ENCODE measurements at places on chromosomes 2 and 18.

- no peak for DNase-seq
Measured at GRCh38 chr2:12465631-12466135, 251.1 kb upstream of the TRIB2 start.

DNA sequence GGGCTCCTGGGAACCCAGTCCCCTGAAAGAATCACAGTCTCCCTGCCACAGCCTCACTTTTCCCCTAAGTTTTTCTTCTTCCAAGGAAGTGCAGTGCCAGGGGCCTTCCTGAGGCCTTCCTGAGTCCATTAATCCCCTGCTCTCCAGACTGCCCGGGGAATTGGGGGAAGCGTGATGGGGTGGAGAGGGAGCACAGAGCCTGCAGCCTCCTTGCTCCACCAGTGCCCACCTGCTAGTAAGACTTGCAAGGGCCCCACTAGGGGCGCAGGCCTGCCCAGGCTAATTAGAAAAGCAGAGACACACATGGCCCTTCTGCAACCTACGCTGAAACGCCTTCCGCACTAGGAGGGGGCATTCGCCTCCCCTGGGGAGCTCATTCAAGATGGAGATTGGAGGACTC, 110.6 kb downstream of the MRO start:
- DNase-seq: no peak

- no peak for DNase-seq
Measured at GRCh38 chr2:238157506-238158017, 1.2 kb upstream of the ERFE start.

DNA sequence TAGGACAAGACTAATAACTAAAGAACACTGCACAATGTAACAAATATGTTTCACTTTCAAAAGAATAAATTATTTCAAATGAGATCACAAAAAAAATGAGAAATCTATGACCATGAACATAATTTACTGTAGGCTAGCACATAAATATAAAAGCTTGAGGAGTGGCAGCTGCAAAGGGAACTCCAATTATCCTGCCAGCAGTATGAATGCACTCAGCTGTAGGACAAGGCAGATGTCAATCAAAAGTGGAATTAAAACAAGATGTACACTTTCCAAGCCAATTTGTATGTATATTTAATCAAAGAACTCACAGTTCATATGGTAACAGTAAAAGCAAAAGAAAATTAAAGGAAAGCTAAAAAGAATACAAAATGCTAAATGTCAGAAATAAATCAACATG, 76.6 kb upstream of the NCKAP5 start:
- no peak for DNase-seq

GRCh38 chr2:579961-580360, 97.2 kb downstream of the TMEM18 start:
- DNase-seq: no peak

GRCh38 chr18:28040211-28040610, 136.7 kb downstream of the CDH2 start:
- DNase-seq: no peak

- DNase-seq: no peak
Measured at GRCh38 chr18:54109131-54109683, 115.3 kb downstream of the MBD2 start.

DNA sequence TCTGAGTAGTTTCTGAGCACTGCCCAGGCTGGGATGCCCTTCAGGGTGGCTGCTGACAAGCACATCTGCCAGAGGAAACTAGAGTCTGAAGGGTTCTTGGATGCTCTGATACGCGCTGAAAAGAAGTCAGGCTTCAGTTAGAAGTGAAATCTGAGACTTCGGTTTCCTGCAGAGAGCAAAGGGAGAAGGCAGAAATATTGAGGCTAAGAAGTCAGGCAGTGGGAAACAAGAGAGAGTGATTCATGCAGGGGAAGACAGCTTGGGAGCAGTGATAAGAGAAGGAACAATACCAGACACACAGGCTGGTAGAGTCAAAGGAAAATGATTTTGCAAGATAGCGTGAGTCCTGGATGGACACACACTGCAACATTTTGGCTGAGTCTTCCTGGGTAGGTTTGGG, 51.0 kb upstream of the BOD1L2 start:
- DNase-seq: no peak

- peak; percentile 23 for DNase-seq
Measured at GRCh38 chr2:170224692-170225294, 46.8 kb downstream of the MYO3B start.

DNA sequence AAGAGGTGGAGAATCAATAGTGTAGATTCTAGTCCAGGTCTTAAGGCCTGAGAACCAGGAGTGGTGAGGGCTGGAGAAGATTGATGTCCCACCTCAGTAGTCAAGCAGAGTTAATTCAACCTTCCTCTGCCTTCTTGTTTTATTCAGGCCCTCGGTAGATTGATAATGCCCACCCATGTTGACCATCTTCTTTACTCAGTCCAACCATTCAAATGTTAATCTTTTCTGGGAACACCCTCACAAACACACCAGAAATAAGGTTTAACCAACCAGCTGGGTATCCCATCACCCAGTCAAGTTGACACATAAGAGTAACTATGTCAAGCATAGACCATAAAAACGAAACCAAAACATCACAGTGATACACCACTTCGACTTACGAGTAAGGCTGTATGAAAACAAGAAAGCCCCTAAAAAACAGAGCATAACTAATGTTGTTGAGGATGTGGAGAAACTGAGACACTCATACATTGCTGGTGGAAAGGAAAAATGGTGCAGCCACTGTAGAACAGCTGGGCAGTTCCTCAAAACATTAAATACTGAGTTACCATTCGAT, 57.5 kb downstream of the SLC35F5 start:
- DNase-seq: no peak

GRCh38 chr2:124805060-124805459, 780.0 kb downstream of the CNTNAP5 start:
- no peak for DNase-seq

- DNase-seq: no peak
Measured at GRCh38 chr2:231050018-231050901, 6.4 kb upstream of the PSMD1 start.

- DNase-seq: no peak
Measured at GRCh38 chr2:181552808-181553207, 95.6 kb downstream of the ITGA4 start.

DNA sequence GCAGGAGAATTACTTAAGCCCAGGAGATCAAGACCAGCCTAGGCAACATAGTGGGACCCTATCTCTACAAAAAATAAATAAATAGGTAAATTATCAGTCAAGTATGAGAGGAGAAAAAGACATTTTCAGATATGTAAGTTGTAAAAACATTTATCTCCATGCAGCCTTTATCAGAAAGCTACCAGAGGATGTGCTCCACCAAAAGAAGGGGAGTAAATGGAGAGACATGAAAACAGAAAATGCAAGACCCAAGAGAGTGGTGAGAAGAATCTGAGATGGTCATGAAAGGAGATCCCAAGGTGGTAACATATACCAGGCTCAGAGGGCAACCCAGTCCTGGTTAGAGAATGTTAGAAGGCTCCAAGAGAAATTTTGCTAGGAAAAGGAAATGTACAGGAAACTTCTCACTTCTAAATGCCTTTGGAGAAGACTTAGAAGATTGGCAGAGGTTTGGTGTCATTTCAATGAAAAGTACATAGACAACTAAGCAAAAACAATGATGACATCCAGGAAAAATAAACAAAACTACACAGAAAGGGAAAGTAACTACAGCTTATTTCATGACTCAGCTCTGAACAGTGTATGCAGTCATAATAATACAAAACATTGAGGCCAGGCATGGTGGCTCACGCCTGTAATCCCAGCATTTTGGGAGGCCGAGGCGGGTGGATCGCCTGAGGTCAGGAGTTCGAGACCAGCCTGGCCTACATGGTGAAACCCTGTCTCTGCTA, 19.5 kb downstream of the CIB4 start:
- DNase-seq: no peak

- DNase-seq: no peak
Measured at GRCh38 chr2:240553956-240554480, 3.8 kb downstream of the ANKMY1 start.

DNA sequence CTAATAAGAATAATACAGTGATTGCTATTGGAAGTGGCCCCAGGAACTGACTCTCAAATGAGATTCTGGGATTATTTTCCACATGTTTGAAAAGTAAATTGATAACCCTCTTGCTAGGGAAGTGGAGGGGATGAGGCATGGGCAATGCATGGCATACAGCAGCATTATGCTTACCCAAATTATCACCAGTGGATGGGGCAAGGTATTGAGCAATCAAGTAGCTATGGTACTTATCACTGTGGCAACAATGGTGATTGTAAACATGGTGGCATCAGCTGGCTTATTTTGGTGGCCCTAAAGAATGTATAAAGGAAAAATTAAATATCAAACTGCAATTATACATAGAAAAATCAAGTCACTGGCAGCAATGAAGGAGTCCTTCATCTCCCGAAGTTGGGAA, 155.1 kb downstream of the FIGN start:
- DNase-seq: no peak

DNA sequence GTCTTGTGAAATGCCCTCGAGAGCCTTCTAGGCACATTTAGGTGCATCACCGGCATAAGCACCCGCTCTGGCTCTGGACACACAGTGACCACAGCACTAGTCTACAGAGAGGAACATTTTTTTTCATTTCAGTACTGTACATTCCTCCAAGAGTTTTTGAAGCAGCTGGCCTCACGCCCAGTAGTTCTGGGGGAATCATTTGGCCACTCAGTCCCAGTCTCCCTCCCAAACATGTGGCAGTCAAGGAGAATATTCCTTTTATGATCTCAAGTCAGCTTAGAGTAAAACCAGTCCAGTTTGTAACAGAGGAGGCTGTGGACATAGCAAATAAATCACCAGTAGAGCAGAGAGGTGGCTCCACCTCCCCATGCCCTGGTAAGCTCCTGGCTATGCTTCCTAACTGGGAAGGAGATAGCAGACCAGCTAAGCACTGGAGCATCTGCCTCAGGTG, 48.1 kb downstream of the KCNE4 start:
- DNase-seq: no peak

GRCh38 chr2:96530474-96531357, 5.8 kb upstream of the ARID5A start:
- DNase-seq: peak; percentile 32

Measured in common myeloid progenitor, CD34-positive (primary cell).